ENCODE measurements at places on chromosomes 11 and 22.

- no peak for DNase-seq
Measured at GRCh38 chr11:109432105-109432504, 10.1 kb downstream of the C11orf87 start.

DNA sequence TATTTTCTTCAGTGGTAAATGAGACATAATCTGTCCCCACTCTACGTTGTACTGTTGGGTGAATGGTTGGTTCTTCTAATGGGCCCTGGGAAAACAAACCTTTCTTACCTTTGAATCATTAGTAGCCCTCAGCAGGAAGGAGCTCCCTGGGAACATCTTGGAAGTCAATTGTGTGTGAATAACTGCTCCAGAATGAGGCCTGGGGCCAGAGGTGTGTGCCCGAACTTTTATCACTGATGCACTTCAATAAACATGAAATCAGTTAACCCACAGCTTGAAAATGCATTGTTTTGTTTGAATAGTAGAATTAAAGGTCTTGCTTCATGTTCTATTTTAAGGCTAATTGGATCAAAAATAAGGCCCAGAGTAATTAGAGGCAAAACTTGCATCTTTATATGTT is 67.1 kb downstream of the NAV2 start:
- no peak for DNase-seq

GRCh38 chr11:110430267-110431050 is 711 bp downstream of the FDX1 start:
- DNase-seq, result peak; percentile 54

- DNase-seq, result no peak
Measured at GRCh38 chr11:105181100-105181499, 41.5 kb upstream of the CARD18 start.

- DNase-seq, result no peak
Measured at GRCh38 chr11:131278472-131278871, 91.9 kb upstream of the NTM start.

GRCh38 chr11:94623120-94623735 is 56.1 kb downstream of the PIWIL4 start:
- peak; percentile 76 for DNase-seq

DNA sequence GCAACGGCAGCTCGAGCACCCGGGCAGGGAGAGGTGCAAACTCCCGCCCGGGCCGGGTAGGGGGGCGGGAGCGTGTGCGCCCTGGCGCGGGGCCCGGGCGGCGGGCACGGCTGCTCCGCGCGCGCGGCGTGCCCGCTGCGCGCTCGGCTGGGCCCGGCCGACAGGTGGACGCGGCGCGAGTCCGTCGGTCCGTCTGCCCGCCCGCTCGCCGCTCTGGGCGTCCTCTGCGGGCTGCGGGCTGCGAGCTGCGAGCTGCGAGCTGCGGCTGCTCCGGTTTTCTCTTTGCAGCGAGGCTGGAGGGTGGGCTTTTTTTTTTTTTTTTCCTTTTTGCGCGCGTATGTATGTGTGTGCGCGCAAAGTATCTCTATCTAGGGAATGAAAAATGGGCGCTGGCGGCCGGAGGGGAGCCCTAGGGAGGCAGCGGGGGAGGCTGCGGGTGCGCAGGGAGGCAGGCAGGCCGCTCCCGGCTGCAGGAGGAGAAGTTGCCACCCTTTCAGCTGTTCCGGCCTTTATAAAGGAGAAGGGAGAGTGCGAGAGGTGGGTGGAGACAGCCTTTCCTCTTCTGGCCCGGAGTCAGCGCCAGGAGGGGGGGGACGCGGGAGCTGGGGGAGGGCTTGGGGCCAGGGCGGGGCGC is at the start of gene PDGFB:
TSS of gene PDGFB (minus strand) at position 487 of the 634 bp plus-strand sequence. CDS start 1,019 bp downstream, outside the sequence.
- no peak for DNase-seq

DNA sequence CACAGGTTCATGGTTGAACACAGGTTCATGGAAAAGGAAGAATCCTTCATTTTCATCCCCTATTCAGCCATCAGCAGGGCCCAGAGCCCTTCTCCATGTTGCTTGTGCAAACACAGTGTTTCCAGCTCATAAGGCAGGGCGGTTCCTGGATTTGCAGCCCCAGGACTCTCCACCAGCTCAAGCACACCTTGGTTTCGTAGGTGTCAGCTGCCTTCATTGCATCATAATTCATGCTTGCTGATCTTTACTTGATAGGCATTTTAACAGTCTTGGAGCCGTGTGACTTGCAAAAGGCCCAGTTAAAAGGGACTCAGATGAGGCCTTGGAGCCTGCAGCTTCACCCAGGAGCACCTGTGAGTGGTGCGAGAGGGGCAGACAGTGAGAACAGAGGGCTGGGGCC is 318.1 kb upstream of the B3GAT1 start:
- no peak for DNase-seq

- no peak for DNase-seq
Measured at GRCh38 chr22:40196628-40197360, 19.1 kb downstream of the TNRC6B start.

DNA sequence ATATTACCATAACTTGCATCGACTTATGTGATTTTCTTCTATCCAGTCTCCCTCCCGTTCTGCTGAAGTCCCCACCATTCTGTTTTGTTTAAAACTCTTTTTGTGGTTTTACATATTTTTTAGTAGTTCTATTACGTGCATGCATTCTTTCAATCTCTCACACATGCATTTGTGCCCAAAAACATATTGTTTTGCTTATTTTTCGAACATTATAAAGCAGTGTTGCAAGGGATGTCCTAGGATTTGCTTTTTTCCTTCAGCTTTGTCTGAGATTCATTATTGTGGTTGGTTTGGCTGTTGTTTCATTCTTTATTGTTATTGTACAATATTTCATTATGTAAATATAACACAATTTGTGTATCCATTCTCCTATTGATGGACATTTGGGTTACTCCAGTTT is 235.7 kb downstream of the DYNC2H1 start:
- no peak for DNase-seq

GRCh38 chr11:12755510-12756453 is 81.6 kb downstream of the TEAD1 start:
- peak; percentile 84 for DNase-seq

- no peak for DNase-seq
Measured at GRCh38 chr11:33530815-33531214, 169.8 kb downstream of the C11orf91 start.

DNA sequence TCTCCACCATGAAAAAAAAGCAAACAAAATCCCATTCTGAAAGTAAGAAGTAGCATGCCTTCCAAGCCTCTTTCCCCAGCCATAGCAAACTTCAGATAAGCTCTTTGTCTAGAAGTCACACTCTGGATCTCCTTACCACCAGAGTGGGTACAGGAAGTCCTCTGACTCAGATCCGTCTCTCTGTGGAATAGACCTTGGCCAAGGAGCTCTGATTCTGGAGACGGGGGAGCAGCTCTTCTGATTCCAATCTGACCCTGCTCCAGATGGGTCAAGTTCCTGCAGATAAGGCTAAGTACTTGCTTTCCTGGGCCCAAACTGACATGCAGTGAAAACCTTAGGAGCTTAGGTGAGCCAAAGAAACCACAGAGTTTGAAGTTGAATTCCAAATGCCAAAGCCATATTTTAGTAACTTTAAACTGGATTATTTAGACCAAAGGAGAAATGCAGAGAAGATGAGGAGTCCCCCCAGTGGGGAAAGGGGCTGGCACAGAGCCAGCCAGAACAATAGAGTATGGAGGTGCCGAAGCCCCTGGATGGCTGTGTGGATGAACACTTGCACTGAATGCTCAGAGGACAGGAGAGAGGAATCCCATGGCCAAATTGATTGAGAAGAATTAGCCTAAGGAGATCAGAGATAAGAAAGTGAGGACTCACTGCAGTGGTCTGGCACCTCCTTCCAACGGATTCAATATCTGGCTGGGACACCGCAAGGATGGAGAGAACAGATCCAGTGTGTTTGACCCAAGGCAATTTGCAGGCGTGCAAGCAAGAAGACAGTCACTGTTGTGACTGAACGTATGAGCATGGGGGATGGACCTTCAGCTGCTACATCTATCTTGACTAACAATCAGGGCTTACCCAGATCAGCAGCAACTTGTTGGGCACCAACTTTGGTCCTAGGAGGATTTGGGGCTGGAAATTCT is 54.9 kb downstream of the ENDOD1 start:
- no peak for DNase-seq

DNA sequence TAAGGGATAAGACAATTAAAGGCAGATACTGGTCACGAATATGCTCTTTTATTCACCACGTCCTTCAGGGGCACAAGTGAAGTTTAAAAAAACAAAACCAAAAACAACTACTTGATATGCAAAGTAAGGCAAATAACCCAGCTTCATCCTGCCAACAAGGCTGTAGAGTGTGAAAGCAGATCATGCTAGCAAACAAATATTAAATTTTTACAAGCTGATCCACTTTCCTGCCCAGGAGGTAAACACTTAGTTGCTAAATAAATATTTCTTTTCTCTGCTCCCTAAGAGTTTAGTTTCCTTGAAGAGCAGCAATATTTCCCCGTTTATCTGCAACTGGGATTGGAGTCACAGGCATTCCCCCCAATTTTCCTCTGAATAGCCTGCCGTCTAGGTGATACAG is 300.2 kb downstream of the LARGE1 start:
- DNase-seq, result no peak

DNA sequence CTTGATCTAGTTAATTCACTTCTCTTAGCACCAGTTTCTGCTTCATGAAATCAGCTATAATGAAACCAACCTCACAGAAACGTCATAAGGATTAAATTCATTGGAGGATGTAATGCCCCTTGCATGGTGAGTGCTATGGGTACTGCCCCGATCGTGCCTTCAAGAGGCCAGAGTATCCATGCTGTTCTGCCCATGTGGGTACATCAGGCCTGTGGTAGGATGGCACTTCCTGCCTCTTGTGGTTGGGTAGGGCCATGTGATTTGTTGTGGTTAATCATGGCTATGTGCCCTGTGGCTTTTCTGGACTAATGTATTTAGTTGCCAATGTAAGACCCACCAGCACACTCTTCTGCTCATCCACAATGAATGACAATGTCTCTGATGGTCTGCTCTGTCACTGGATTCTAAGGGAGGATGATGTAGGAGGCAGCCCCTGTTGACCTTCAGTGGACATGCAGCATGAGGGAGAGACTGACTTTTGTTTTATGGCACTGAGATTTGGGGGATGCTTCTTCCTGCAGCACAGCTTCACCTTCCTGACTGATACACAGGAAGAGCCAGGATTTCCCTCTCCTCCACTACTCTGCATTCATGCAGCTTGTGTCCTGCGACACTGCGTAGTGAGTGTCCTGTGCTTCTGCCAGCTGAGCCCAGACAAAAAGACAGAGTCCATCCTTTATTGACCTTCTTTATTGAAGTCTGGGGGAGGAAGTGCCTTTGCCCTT is 66.2 kb downstream of the DHCR7 start:
- no peak for DNase-seq

GRCh38 chr11:64457416-64458010 is 98.6 kb downstream of the RPS6KA4 start:
- DNase-seq, result no peak

- no peak for DNase-seq
Measured at GRCh38 chr11:67345247-67345919, 8.0 kb downstream of the POLD4 start.

DNA sequence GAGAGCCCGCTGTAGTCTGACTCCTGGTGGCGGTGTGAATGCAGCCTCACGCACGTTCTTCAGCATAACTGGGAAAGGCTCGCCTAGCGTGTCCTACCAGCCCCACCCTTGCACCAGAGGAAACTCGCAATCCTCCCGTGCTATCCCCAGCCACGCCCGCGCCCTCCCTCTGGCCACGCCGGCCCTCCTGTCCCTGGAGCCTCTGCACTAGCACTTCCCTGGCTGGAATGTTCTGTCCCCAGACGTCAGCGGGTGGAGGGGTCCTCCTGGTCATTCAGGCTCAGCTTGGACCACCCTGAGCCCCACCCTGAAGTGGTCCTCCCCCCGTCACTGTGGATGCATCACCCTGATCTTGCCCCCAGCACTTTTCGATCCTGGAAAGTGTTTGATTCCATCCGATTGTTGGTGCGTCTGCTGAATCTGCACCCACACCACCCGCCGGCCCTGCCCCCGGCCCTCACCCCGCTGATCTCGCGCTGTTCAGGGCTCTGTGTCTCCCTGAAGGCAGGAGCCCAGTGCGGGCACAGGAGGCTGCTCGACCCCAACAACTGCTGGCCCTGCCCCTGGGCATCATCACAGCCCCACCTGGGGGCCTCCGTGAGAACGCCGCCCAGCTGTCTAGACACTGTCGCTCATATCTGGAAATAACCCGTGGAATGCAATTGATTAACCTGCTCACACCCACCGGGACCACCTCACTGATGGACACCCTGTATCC is 437.0 kb downstream of the TBC1D22A start:
- DNase-seq, result no peak

- DNase-seq, result peak; percentile 26
Measured at GRCh38 chr11:63635762-63636465, 21.7 kb upstream of the PLAAT3 start.

- DNase-seq, result no peak
Measured at GRCh38 chr22:26707581-26707980, 50.2 kb downstream of the MIAT start.

GRCh38 chr22:35102663-35103062 is 36.7 kb downstream of the ISX start:
- DNase-seq, result no peak

DNA sequence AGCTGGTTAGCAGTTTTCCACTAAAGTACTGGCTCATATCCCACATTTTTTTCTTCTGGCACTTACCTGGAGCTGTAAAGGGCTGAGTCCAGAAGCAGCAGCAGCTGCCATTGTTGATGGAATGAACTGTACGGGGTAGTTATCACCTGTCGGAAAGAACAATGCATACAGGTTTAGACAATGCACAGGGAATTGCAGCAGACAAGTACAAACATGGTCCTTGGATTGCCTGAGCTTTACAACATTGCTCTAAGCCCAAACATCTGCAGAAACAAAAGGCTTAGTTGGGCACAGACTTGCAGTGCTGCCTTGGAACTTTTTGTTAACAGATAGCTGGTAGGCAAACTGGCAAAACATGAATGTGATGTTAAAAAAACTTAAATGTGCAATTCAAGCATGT is 258.8 kb downstream of the SOX6 start:
- peak; percentile 96 for DNase-seq

DNA sequence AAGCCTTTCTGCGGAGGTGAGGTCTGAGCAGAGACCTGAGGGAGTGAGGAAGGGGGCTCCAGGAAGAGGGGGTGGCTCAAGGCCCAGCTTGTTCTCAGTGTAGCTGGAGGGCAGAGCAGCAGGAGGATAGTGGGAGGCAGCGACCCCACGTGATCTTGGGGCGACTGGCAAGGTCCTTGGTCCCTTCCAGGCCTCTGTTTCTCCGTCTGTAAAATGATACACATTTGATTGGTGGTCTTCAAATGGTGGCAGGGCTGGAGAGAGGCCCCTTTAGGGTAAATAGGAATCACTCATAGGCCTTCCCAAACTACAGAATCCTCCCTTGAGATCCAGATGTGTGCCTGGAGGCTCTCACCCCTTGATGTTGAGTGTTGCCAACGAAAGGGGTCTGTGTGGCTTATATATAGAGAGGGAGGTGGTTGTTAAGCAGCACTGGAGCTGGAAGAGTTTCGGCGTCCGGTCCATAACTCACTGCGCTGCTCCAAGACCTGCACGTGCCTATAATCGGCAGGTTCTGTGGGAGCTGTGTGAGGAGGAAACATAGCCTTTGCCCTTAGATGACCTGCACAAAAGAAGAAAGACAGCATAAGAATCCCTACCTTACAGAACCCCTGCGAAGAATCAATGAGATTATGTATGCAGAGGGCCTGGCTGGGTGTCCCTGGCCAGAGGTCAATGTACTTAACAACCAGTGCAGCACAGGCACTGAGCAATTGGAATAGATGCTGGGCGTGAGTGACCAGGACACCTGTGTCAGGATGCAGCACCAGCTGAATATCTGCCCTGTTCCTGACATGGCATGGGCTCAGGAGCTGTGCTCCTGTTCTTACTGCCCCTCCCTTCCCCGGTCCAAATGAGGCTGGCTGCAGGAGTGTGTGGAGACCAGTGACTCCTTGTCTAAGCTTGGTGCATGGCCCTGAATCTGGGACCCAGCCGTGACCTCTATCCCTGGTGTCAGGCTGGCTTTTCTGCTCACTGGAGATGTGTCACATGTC is 28.7 kb downstream of the OTOG start:
- DNase-seq, result no peak

Data from NCI-H2081 (cell line).